ENCODE measurements at places on chromosomes 12 and 14.

DNA sequence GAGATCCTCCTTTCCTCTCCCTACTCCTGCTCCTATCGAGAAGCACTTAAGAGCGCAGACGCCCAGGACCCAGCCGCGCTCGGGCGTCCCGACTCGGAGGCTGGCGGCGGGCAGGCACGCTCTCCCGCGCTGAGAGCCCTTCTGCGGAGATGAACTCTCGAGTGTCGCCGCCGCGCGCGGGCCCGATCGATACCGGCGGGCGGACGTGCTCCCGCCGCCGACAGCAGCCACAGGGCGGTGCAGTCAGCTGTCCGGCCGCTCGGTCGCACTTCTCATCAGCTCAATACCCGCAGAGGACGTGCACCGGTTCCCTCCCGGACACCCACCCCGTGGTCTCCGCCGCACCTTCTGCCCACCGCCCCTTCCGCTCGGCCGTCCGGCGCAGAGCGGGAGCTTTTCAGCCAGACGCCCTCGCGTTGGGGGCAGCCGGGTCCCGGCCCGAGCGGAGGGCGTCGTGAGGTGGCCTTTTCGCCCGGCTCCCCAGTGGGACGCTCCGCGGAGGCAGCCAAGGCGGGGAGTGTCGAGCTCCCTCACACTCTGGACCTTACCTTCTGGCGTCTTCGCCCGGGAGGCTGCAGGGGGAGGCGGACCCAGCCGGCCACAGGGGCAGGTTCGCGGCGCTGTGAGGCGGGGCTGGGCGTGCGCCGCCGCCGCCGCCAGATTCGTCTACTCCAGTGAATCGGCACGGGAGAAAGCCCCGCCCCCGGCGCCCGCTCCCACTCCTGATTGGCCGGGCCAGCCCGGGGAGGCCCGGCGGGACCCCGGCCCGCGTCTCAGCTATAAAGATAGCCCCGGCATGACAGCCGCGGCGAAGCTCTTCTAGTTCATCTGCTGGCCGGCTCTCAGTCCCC, at the start of gene INSM2:
Gene INSM2, plus strand, starts transcription at position 808 of the 851 bp plus-strand sequence. CDS start 89 bp downstream, outside the sequence.
- DNase-seq, result no peak
- H3K36me3 ChIP-seq, result no peaks in the 10 kb centered on the region
- H3K4me3 ChIP-seq, result peak within 1 kb of the TSS; percentile 1
- H3K27ac ChIP-seq, result no peak within 1 kb of the TSS
- H3K4me1 ChIP-seq, result peaks cover 22% of the 10 kb centered on the region

DNA sequence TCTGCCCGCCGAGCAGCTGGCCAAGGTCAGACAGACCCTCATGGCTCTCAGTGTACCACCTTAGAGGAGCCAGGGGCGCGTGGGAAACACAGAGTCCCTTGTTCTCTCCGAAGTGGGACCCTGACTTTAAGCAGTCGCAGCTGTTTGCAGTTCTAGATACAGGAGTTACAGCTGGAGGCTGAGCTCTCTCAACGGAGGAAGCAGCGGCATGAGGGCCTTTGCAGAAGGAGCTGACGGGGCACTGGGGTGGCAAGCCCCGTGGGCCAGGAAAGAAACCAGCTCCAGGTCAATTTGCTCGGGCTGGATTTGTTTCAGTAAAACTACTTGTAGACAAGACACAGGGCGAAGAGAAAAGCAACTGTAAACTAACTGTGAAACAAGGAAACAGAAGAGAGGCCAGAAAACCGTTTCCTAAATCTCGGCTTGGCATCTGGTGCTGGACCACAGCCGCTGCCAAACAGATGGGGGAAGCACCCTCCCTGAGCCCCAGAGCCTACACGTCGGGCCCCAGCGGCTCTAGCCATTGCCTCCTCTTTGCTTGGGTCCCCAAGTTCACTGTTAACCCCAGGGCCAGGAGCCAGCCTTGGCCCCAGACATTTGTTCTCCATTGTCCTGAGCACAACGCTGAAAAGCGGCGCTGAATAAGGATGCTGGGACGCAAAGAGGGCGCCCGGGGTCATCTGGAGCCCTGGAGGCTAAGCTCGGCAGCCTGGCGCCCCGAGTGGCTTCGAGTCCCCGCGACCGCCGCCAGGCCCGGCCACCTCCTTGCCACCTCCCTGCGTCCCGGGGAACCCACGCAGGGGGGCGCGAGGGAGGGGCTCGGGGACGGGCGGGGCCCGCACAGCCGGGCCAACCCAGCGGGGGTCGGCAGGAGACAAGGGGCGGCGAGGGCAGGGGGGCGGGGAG, 914 bp upstream of the PACS2 start:
- peak overlapping the region; percentile 94 for H3K27ac ChIP-seq
- no peaks in the 10 kb centered on the region for H3K36me3 ChIP-seq
- DNase-seq, result no peak
- H3K27me3 ChIP-seq, result no peaks in the 10 kb centered on the region

GRCh38 chr14:53113989-53114388, 39.1 kb downstream of the DDHD1 start:
- H3K4me3 ChIP-seq, result no peak overlapping the region
- no peak overlapping the region for H3K27ac ChIP-seq
- DNase-seq, result no peak
- H3K4me1 ChIP-seq, result no peaks in the 10 kb centered on the region

DNA sequence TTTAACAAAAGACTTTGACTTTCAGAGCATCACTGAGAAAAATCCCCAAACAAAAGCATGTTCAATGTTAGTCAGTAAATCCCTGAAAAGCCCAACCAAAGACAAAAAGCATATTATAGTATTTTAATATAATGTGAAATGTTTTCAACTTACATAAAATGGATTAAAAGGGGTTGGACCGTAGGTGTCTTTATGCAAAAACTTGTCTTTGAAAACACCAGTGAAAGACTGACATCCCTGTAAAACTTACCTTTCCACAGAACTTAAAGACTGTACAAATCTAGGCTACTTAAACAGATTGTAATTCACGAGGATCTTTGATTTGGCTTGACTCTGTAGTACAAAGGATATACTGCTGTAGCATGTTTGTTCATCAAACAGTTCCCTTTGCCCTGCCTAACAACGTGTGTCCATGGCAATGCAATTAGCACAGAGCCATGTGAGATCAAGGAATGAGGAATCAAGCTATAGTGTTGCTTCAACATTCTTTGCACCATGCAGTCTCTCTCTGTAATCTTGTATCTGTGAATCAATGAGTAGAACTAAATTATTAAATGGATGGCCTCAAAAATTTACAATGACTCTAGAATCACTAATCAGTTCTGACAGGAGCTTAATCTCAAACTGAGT, 138.5 kb upstream of the SYT1 start:
- H3K27me3 ChIP-seq, result no peaks in the 10 kb centered on the region
- no peaks in the 10 kb centered on the region for H3K36me3 ChIP-seq
- no peak for DNase-seq
- H3K4me3 ChIP-seq, result no peak overlapping the region

- no peak for DNase-seq
- H3K4me3 ChIP-seq, result no peak overlapping the region
- H3K27ac ChIP-seq, result no peak overlapping the region
- H3K36me3 ChIP-seq, result no peaks in the 10 kb centered on the region
- no peaks in the 10 kb centered on the region for H3K27me3 ChIP-seq
These were observed 27.0 kb downstream of the LRCOL1 start for GRCh38 chr12:132583411-132583710.

DNA sequence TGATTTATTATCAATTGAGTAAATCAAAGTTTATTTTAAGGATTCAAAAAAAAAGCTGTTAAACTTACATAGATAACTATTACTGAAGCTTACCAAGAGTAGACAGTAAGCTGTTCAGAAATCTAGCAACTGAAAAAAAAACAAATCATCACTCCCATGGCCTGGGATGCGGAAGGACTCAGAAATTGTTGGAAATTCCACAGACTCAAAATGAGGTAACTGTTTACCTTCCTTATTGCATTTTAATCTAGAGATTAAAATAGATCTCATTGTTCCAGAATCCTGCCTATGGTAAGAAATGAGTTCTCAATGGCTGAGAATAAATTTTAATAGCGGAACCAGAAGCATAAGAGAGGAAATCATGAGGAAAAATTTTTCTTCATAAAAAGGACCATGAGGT, 87.2 kb downstream of the PPM1H start:
- H3K4me1 ChIP-seq, result no peaks in the 10 kb centered on the region
- no peaks in the 10 kb centered on the region for H3K27me3 ChIP-seq
- H3K4me3 ChIP-seq, result no peak overlapping the region

DNA sequence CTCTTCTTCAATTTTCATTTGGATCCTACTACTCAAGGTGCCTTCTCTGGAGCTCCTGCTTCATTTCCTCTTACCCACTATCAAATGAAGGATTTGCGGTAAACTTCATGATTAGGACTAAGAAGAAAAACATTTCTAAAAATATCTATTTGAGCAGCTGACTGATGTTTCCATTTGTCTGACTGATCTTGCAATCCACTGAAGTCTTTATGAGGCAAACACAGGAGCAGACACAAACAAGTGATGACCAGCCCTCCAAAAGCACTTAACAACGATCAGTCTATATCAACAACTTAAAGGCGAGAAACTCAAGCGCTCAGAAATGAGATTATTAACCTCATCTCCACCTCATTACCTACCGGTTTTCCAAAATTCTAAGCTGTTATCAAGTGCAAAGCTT, 26.2 kb downstream of the OSBPL8 start:
- no peaks in the 10 kb centered on the region for H3K4me1 ChIP-seq
- no peaks in the 10 kb centered on the region for H3K36me3 ChIP-seq
- no peak overlapping the region for H3K4me3 ChIP-seq
- no peak for DNase-seq
- no peaks in the 10 kb centered on the region for H3K27me3 ChIP-seq

DNA sequence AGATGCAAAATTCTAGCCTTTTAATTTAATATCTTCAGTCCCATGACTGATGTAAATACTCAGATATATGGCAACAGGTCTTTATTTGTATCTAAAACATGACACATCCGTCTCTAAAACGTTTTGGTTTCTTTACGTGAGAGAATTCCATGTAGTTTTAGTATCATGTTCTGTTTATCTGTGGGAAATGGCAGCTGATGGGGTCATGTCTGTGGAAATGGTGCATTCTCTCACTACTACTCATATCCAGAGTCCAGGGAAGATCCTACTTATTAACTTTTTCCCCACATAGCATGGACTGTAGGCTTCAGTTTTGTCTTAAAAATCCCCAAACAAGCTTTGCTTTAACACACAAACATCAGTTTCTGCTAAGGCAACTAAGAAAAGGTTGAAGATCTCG, 53.8 kb downstream of the SPTLC2 start:
- no peaks in the 10 kb centered on the region for H3K4me1 ChIP-seq
- no peaks in the 10 kb centered on the region for H3K27me3 ChIP-seq
- no peaks in the 10 kb centered on the region for H3K36me3 ChIP-seq

- no peaks in the 10 kb centered on the region for H3K27me3 ChIP-seq
- DNase-seq, result no peak
- no peaks in the 10 kb centered on the region for H3K4me1 ChIP-seq
- H3K36me3 ChIP-seq, result no peaks in the 10 kb centered on the region
- no peak overlapping the region for H3K4me3 ChIP-seq
These were observed 82.6 kb downstream of the NTF3 start for GRCh38 chr12:5514545-5514944.

DNA sequence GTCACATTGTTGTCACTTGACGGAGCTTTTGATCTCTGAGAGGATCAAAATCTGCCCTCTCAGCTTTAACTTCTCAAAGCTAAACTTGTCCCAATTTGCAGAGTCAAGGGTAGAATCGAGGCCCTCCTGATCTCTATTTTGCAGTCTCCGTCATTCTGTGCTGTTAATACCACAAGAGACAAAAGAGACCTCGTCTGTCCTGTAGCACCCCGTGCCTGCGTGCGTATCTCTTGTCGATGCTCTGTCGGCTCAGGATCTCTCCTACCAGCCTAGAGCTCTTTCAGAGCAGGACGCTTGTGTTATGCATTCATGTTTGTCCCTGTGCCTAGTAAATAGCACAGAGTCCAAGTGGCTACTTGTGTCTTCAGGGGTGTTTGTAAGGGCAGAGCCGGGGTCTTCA, 5.1 kb downstream of the EVL start:
- DNase-seq, result no peak
- H3K27ac ChIP-seq, result no peak overlapping the region
- H3K4me3 ChIP-seq, result no peak overlapping the region
- no peaks in the 10 kb centered on the region for H3K4me1 ChIP-seq
- H3K36me3 ChIP-seq, result no peaks in the 10 kb centered on the region
- H3K27me3 ChIP-seq, result no peaks in the 10 kb centered on the region

DNA sequence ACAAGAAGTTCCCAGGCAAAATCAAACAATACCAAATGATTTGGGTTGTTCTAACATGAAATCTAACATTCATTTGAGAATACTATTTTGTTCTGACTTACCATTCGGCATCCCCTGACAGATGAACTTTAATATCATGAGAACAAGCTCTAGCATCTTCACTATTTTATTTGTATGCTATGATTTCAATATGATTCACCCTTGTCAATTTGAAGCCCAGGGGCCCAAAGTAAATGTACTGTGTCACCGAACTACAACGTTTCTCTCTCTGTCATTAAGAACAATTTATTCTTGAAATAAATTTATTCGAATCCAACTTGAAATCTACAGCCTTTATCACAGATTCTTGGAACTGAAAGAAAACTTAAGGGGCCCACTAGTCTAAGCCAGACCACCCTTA, 146.2 kb upstream of the RASSF8 start:
- no peak overlapping the region for H3K4me3 ChIP-seq
- H3K36me3 ChIP-seq, result no peaks in the 10 kb centered on the region
- peak overlapping the region; percentile 39 for H3K27ac ChIP-seq
- H3K27me3 ChIP-seq, result no peaks in the 10 kb centered on the region
- no peaks in the 10 kb centered on the region for H3K4me1 ChIP-seq
- DNase-seq, result no peak

Measured in uterus (tissue), 4 donors.